ENCODE measurements at places on chromosomes 1 and 21. TPM values are rescaled to one million over a fixed set of nuclear protein-coding genes. Genes with fewer than 3 reads are reported as not detected.
A peak's percentile ranks its signal among the peaks of the same experiment; 100 is the strongest.

GRCh38 chr1:90193116-90193515 lies 198.2 kb downstream of the ZNF326 start:
- DNase-seq = no peak

- DNase-seq = no peak
Measured at GRCh38 chr1:59122527-59122926, 174.4 kb upstream of the FGGY start.

DNA sequence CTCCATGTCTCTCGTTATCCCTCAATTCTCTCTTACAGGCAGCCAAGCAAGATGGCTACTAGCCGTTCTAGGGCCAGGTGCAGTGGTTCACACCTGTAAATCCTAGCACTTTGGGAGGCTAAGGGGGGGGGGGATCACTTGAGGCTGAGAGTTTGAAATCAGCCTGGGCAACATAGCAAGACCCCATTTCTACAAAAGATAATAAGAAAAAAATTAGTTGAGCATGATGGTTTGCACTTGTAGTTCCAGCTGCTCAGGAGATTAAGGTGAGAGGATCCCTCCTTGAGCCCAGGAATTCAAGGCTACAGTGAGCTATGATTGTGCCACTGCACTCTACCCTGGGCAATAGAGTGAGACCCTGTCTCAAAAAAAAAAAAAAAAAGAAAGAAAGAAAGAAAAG lies 80.4 kb downstream of the NKAIN1 start:
- no peak for DNase-seq

SPRR1B gene
- total RNA-seq = not detected

SHISA4 gene
- 6.2 TPM for total RNA-seq

DNA sequence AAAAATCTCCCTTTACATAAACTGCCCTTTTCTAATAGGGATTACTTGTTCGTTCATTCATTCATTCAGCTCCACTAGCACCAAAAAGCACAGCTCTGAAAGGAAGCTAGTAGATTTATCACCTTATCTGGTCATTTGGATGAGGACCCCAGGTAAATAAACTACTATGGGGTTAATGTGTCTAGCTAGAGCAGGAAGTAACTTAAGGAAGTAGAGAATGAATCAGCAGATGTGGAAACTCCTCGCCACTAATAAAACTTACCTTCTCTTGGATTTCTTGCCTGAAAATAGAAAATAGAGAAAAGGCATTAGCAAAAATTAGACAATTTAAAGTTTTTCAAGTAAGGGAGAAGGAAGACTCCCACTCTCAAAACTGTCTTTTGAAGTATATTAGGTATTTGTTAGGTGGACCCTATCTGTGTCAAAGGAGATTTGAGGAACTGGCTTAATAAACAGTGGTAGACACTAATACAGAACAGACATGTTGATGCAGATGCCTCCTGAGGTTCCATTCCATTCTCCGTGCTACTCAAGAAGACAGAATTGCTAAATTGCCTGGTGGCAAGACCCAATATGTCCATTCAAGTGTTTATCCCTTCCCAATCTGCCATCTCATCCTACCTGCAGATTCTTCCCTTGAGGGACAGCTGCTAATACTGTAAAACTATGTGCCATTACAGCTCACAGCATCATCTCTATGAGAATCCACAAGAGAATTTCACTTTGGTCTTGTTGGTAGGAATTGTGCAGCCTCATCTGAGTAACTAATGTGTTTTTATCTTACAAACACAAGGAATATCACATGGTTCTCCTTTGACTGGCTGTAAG lies 14.9 kb downstream of the SELL start:
- DNase-seq = no peak

GRCh38 chr1:207309745-207310273 lies 11.7 kb upstream of the CD55 start:
- no peak for DNase-seq

C4BPA gene
- not detected for total RNA-seq

DNA sequence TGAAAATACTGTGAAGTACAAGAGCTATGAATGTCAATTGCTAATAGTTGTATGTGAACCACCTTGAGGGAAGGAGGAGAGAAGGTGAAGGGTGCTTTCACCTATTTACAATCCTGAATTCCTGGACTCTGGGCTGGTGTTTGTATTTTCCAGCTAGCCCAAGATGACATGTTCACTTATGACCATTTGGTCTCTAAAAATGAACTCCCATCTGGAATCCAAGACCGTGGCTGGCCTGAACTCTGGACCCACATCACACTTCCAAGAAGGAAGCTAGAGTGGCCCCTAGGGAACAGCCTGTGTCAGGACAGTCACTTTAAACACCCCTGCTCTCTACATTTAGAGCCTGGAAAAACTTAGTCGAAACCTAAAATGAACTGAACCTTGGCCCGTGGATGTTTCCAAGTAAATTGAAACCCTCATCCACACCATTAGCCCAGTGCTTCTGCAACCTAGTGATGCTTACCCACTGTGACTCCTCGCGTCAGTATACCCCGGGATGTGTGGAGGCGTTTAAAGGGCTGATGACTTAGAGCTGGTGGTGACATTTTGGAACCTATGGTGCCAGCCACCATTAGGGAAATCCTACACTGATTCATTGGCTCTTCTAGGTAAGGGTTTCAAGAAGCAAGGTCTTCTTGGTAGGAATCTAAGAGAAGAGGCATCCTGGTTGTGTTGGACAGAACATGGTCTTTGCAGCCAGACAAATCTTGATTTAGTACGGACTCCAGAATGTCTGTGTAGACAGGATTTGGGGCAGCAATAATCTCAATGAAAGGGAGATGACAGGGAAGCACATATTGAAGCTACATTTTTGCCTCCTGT lies 171.5 kb upstream of the IRF2BP2 start:
- DNase-seq = no peak

DNA sequence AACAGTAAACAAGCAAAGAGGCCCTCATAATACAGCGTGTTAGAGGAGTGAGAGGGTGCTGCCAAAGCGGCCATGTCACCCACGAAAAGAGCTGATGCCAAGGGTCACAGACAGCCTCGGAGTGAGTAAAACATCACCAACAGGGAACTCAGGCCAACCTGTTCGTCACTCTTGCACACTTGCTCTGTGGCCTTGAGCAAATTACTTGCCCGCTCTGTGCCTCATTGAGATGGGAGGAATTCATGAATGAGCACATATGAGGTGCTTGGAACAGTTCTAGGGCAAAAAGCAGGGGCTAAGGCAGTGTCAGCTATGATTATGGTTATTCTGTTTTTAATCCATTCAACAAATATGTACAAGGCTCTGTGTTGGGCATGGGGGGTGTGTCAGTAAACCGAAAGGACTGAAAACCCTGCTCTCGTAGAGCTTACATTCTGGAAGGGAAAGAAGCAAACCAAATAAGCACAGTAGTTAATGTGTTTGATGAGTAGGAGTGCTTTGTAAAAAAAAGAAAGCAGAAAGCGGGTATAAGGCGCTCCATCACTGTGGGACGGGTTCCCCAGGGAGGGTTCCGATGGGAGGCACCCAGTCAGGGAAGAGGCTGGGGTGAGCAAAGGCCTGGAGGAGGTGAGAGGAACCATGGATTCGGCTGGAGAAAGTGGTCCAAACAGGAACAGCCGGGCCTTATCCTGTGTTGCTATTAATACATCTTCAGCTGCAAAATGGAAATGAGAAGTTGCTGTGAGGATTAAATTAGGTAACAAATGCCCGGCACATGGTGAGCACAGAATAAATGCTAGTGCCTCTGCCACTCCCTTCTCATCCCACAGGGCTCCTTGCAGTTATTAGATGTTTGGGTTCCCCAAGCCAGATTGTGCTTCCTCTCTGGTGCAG lies 39.5 kb upstream of the RD3 start:
- DNase-seq = no peak

SLAMF1 gene
- total RNA-seq = 0.13 TPM

DNA sequence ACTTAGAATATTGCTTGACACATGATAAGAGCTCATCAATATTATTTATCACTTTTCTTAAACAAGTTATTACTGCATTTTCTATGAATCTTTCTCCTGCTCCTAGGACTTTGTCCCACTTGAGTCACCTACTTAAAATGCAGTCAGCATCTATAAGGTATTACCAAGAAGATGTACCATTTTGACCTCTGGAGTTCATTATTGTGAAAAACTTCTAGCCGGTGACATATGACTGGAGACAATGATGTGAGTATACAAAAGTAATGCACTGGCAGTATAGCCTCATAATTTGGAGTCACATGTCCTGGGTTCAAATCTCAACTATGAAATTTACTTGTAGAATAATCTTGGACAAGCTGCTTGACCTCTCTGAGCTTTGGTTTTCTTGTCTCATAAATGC lies 278.5 kb downstream of the PLPP3 start:
- DNase-seq = no peak

DNA sequence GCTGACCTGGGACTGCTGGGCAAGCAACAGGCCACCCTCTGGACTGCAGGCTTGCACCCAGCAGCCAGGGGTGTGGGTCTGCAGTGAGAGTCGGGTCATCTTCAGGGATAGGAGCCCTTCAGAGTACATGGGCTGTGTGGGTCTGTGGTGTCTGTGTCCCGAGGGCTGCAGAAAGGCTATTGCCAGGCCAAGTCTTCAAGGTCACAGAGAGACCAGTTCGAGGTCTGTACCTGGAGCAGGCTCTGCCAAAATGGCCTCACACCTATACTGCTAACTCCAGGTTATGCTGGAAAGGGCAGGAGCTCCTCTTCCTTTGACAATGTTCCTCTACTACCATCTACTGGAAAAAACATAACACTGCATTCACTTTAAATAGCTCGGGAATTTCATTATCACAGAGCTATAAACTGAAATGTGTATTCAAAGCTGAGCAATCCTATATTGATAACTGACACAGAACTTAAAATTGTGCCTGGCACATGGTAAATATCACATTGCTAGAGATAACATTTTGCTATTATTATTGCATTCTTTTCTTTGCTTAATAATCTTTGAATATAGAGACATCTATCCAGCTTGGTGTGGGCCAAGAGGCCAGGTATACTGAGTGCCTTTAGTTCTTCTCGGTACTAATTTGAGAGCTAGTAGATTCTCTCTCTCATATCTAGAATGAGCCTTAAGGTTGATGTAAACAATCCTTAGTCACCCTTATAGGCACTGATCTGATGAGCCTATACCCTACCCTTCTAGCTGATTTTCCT lies 6.9 kb upstream of the DNAH14 start:
- DNase-seq = peak; percentile 23

CELA2B gene
- not detected for total RNA-seq

DNA sequence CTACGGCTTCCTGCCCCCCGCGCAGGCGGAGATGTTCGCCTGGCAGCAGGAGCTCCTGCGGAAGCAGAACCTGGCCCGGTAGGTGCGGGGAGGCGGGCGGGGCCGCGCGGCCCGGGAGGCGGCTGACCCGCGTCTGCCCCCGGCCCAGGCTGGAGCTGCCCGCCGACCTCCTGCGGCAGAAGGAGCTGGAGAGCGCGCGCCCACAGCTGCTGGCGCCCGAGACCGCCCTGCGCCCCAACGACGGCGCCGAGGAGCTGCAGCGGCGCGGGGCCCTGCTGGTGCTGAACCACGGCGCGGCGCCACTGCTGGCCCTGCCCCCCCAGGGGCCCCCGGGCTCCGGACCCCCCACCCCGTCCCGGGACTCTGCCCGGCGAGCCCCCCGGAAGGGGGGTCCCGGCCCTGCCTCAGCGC lies 16.6 kb downstream of the NOC2L start:
- no peak for DNase-seq

ATP6V1G3 gene
- total RNA-seq = 0.25 TPM

DNA sequence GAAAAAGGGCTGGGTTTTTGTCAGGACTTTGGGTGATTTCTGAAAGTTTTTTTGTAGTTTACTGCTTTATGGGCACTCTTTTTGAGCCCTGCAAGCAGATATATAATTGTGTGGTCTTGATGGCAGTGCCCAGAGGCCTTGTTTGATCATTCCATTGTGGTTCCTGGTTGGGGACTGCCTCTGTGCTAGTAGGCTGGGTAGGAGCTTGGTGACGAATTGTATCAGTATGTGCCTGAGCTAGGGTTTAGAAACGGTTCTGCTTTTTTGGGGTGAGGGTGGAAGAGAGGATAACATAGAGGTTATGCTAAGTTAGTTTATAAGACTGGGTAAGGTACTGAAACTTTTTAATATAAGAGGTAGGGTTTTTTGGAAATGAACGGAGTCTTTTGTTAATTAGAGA lies 139.7 kb upstream of the ETV3 start:
- no peak for DNase-seq

DNA sequence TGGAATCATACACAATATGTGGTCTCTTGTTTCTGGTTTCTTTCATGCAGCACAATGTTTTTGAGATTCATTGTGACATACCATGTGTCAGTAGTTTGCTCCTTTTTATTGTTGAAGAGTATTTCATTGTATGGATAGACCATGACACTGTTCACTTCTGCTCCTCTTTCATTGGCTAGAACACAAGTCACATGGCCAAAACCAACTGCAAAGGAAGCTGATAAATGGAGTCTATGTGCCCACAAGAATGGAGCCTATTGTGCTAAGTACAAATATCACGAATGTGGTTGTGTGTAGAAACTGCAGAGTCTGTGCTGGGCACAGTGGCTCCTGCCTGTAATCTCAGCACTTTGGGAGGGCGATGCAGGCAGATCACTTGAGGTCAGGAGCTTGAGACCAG lies 28.6 kb upstream of the FNBP1L start:
- DNase-seq = no peak

DNA sequence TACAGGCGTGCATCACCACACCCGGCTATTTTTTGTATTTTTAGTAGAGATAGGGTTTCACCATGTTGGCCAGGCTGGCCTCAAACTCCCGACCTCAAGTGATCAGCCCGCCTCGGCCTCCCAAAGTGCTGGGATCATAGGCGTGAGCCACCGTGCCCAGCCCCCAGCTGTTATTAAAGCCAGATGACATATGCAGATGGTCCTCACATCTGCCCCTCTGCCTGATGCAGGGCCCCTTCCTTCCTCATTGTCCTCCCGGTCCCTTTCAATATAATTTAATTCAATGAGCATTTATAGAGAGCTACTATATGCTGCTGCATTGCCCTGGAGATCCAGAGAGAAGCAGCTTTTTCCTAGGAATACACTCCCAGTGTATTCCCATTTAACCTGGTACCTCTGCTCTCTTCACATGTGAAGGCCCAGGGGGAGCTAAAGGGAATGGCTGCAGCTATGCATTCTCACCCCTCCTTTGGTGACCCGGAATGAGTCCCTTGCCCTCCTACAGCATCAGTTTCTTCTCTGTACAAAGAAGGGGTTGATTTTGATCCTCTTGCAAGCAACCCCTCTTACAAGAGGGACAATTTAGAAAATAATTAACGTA lies 55.6 kb downstream of the L1TD1 start:
- DNase-seq = no peak

GRCh38 chr1:76723949-76724348 lies 143.3 kb upstream of the ST6GALNAC5 start:
- DNase-seq = no peak

ADGRL4 gene
- 121 TPM for total RNA-seq

DNAH14 gene
- total RNA-seq = 3.7 TPM

NR1I3 gene
- total RNA-seq = not detected

AMPD1 gene
- not detected for total RNA-seq

- DNase-seq = no peak
Measured at GRCh38 chr1:209387969-209388329, 195.6 kb upstream of the CAMK1G start.

GRCh38 chr1:56551691-56552090 lies 27.7 kb downstream of the PLPP3 start:
- DNase-seq = no peak

MYOC gene
- not detected for total RNA-seq

SPRR5 gene
- total RNA-seq = not detected

S100A7 gene
- total RNA-seq = not detected

All from dermis microvascular lymphatic vessel endothelial cell (primary cell).